GDM1 (cell line): ENCODE measurements at places on chromosomes 5 and 9.

DNA sequence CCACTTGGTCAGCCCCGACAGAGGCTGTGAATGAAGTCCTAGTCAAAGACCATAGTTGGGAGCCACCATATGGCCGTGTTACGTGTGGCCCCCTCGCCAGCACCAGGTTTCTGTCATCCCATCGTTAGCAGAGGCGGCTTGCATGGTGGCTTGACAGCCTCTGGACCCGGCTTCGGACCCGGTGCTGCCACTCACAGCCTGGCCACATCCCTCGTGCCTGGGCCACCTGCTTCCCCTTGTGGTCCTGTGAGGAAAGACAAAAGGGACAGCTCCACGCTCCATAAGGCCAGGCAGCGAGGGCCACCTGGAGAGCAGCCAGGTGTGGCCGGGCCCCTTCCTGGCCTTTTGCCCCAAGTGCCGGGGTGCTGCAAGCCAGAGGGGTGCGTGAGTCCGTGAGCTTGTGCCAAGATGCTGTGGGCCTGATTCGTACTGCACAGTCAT is 6.2 kb downstream of the NKD2 start:
- DNase-seq: no peak

DNA sequence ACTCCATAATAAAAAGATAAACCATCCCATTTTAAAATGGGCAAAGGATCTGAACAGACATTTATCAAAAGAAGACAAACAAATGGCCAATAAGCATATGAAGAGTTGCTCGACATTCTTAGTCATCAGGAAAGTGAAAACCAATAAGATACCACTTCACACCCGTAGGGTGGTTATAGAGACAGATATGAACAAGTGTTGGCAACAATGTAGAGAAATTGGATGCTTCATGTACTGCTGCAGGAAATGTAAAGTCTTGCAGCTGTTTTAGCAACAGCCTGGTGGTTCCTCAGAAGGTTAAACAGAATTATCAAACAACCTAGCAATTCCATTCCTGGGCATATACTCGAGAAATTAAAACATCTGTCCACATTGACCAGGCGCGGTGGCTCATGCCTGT is 42.5 kb downstream of the GTF3C4 start:
- no peak for DNase-seq

DNA sequence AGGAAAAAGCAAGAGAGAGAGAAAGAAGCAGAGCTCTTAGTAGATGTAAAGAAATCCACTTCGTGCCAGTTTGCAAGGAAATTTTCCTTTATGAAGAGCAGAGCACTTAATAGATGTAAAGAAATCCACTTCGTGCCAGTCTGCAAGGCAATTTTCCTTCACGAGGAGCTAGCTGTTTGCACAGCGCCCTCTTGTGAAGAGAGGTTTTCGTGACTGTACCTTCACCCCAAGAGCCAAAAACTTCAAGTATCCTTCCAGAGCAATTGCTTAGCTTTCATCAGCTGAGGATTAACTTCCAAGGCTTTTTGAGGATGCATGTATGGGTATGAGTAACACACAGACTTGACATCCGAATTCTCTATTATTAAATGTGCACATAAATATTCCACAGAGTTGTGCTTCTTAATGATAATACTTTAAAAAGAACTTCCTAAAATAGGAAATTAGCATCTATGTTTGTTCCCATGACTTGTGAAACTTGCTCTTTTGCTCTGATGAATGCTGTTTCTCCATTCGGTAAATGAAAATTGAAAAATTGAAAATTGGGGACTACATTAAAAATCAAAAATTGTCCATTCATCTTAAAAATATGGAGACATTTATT is 525.6 kb downstream of the PDE4D start:
- DNase-seq: peak; percentile 58

DNA sequence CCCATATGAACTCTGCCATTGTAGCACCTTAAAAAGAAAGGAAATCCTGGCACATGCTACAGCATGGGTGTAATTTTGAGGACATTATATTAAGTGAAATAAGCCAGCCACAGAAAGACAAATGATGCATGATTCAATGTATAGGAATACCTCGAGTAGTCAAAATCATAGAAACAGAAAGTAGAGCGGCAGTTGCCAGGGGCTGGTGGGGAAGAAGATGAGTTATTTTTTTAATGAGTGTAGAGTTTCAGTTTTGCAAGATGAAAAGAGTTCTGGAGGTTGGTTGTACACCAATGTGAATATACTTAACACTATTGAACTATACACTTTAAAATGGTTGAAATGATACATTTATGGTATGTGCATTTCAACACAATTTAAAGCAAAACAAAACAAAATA is 133.0 kb downstream of the ZDHHC21 start:
- no peak for DNase-seq

GRCh38 chr5:6831678-6832671 is 118.7 kb downstream of the TENT4A start:
- DNase-seq: no peak

- DNase-seq: no peak
Observed at GRCh38 chr5:57033503-57033902, 81.6 kb upstream of the MIER3 start.

GRCh38 chr9:38467404-38467803 is 43.1 kb upstream of the IGFBPL1 start:
- DNase-seq: no peak

- no peak for DNase-seq
Observed at GRCh38 chr9:113991714-113992113, 86.4 kb downstream of the AMBP start.

DNA sequence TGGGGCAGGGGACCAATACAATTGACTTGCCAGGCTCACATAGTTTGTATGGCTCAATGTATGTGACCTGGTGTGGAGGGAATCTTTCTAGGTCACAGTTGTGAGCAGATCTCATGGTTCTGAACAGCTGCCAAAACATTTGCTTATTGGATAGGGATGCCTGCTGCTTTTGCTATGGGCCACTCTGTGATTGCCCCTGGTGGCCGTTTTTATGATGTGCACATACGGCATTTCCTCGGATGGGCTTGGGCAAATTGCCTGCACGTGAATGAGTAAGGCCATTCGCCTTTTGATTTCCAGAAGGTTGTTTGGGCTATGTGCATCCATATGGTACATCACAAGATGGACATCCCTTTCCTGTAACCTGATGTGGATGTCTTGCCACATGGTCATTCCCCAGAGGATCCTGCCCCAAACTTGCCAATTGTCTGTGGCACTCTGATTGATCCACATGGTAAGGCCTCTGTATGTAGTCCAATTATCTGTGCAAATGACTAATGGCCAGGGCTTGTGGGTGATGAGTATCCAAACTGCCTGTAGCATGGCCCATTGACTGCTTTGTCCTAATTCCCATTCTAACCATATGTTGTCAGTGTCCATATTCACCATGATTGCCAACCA is 10.7 kb upstream of the SLC22A4 start:
- no peak for DNase-seq
